ENCODE measurements at places on chromosomes 2 and 18.

DNA sequence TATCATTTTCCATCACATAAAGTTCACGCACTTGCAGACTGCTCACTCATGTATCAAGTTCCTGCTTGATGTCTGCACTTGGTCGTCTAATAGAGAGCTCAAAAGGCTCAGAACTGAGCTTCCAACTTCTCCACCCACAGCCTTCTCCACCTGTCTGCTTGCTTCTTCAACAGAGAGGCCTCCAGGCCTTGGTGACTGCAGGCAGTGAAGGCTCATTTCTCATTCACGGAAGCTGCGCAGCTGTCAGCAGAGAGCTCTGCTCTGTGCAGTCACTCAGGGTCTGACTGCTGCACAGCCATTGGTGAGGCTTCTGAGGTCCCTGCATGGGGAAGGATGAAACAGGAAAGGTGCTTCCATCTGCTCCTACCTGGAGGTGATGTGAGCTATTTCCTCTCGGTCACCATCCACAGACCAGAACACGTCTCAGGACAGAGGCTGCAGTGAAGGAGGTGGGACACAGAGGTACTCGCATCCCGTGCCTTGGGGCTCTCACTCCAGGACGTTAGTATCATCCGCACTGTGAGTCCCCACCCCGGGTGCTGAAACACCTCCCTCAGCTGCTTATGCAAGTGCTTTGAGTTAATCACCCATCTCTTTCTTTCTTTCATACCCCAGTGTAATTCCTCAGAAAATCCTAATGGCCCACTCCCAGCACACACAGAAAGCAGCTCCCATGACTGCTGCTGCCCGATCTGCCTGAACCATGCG, 126.2 kb downstream of the TMEM18 start:
- no peak for DNase-seq

DNA sequence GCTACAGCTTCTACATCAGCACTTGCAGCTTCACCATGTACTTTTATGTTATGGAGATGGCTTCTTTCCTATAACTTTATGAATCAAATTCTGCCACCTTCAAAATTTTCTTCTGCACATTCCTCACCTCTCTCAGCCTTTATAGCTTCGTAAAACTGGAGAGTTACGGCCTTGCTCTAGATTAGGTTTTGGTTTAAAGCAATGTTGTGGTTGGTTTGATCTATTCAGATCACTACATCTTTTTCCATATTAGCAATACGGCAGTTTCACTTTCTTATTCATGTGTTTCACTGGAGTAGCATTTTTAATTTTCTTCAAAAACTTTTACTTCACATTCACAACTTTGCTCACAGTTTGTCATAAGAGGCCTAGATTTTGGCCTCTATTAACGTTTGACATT, 242.9 kb upstream of the GYPC start:
- DNase-seq: no peak

GRCh38 chr2:142596334-142597088, 281.0 kb upstream of the KYNU start:
- DNase-seq: no peak

GRCh38 chr2:207387001-207387571, 142.7 kb upstream of the CREB1 start:
- DNase-seq: no peak

DNA sequence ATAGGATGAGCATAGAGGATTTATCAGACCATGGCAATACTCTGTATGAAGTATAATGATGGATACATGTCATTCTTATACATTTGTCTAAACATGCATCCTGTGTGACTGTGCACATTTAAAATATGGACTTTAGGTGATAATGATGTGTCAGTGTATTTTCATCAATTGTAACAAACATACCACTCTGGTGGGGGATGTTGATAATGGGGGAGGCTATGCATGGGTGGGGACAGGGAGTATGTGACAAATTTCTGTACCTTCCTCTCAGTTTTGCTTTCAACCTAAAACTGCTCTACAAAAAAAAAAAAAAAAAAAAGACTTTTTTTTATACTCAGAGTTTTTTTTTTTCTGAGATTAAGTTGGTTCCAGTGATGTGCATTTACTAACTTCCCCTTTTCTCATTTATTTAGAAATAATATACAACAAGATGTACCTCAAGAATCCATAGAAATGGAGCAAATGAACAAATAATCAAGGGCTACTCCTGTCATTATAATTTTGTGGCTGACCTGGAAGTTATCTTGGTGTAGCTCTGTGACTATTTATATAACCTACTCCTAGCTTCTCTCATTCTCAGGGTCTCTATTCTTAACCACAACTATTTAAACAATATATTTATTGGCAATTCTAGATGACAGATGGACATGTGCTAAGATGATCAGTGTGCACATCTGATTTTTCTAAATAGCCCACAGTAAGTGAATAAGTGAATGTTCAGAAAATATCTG, 108.9 kb upstream of the ITGA4 start:
- no peak for DNase-seq

GRCh38 chr2:241309684-241310117, 5.8 kb downstream of the HDLBP start:
- no peak for DNase-seq

DNA sequence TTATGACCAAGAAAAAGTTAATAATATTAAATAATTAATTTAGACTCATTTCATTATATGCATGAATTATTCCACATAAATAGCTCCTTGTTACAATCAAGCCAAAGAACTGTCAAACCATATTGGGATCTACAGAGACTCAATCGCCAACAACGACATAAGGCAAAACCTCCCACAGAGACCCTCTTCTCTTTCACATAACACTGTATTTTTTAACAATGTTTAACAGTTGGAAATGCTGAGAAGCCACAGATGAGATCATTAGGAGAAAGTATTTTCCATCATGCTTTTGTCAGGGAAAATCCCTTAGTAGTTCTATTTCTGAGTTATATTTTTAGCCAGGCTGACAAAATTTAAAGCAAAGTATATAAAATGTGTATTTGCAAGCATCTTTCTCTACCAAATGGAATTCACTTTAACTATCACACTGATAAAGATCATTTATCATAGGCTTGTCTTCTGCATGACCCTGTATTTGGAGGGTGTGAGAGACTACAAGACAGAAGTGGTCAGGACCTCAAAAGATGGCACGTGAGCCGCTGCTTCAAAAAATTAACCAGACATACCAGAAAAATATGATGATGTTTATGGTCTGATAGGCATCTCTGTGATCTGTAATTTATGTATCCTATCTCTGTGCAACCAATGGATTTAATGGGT, 383.8 kb downstream of the NRXN1 start:
- no peak for DNase-seq

DNA sequence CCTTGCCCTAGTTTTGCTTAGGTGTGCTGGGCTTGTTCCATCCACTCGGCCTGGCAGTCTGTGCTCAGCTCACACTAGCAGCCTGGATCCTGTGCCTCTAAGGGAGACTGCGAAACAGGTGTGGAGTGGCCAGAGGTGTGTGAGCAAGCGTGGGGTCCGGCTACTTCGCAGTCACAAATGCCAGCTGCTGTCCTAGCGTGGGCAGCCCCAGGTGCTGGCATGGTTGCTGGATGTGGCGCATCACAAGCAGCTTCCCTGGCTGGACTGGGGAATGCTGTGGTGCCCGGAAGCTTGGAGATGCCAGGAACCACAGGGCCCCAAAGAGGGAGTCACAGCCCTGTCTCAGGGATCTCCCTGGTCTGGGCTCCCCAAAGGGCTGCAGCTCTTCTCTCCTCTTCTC, 119.0 kb upstream of the TMEFF2 start:
- no peak for DNase-seq

- no peak for DNase-seq
These were observed 61.6 kb downstream of the DNER start for GRCh38 chr2:229652796-229653195.

GRCh38 chr2:54638103-54638502, 85.4 kb upstream of the EML6 start:
- DNase-seq: no peak

- no peak for DNase-seq
These were observed 778.5 kb downstream of the BCL11A start for GRCh38 chr2:59774821-59775433.

DNA sequence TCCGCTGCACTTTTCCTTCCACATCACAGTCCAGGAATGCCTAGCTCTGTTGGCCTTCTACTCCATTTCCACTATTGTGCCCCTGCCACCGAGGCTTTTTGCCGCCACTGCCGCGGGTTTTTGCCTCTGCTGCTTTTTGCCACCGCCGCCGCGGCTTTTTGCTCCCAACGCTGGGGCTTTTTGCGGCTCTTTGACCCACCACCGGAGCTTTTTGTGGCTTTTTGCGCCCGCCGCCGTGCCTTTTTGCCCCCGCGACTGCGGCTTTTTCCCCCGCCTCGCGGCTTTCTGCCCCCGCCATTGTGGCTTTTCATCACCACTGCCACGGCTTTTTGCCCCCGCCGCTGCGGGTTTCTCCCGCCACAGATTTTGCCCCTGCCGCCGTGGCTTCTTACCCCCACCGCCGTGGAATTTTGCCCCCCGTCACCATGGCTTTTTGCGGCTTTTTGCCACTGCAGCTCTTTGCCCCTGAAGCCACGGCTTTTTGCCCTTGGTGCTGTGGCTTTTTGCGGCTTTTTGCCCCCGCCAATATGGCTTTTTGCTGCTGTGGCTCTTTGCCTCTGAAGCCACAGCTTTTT, 2798.7 kb upstream of the TEKT4 start:
- no peak for DNase-seq

DNA sequence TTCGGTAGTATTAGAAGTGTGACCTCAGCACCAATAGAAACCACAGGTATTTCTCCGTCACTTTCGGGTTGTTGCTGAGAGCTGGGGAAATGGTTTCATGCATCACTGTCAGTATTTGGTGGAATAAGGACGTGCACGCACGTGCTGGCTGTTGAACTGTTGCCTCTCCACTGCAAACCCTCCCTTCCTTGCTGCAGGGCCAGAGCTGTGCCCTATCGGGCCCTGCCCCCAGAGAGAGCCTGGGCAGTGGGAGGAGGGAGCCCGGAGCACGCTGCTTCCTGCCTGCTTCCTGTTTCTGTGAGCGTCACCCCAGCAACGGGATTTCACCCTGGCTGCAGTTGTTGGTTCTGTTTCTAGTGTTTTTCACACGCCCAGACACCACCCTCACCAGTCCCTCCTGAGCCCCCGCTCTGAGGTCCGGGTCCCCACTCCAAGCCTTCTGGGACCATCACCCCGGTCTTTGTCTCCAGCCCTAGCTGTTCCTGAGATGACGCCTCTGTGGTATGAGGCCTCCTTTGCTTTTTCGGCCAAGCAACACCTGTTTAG, 47.4 kb downstream of the LRRFIP1 start:
- DNase-seq: peak; percentile 53

GRCh38 chr2:189177251-189177840, 2.2 kb downstream of the COL5A2 start:
- no peak for DNase-seq

- DNase-seq: no peak
These were observed 20.7 kb upstream of the TTN start for GRCh38 chr2:178827739-178828485.

GRCh38 chr2:135913727-135914365, 37.6 kb upstream of the MCM6 start:
- DNase-seq: no peak

GRCh38 chr2:171244970-171245782, 84.5 kb upstream of the TLK1 start:
- no peak for DNase-seq

- DNase-seq: no peak
These were observed 247.3 kb downstream of the PTGR3 start for GRCh38 chr18:74961596-74961995.

- DNase-seq: no peak
These were observed 50.7 kb downstream of the FMNL2 start for GRCh38 chr2:152385650-152386049.

- no peak for DNase-seq
These were observed 201.3 kb upstream of the NT5C1B start for GRCh38 chr2:18790509-18791171.

GRCh38 chr2:183495589-183496267, 371.5 kb downstream of the NUP35 start:
- no peak for DNase-seq

GRCh38 chr2:177306550-177306949, 42.0 kb upstream of the NFE2L2 start:
- DNase-seq: no peak

- no peak for DNase-seq
These were observed 308.4 kb downstream of the XIRP2 start for GRCh38 chr2:167196461-167197252.
